ENCODE measurements at places on chromosomes 11 and 22.

- DNase-seq: no peak
Measured at GRCh38 chr22:27148055-27148454, 490.7 kb downstream of the MIAT start.

- no peak for DNase-seq
Measured at GRCh38 chr22:25154667-25154999, 45.0 kb upstream of the CRYBB3 start.

GRCh38 chr11:106827687-106828086, 190.6 kb downstream of the GUCY1A2 start:
- no peak for DNase-seq

DNA sequence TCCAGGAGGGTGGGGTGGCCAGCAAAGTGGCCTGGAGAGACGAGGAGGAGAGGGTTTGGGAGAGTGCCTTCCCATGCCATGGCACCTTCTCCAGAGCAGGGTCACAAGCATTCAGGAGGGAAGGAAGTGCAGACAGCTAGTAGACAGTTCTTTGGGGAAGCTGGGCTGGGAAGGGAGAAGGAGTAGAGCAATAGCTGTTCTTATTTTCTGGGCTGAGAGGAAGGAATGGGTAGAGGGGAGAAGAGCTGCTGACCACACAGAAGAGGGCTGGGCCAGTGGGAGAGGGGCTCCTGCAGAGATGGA, 14.8 kb upstream of the PICK1 start:
- no peak for DNase-seq

GRCh38 chr11:120217941-120218694, 7.3 kb downstream of the OAF start:
- DNase-seq: no peak

- no peak for DNase-seq
Measured at GRCh38 chr11:124751741-124752470, at the start of gene VSIG2. TSS of gene VSIG2 (minus strand) at chr11:124752255. CDS start at chr11:124752137, 118 bp downstream.

DNA sequence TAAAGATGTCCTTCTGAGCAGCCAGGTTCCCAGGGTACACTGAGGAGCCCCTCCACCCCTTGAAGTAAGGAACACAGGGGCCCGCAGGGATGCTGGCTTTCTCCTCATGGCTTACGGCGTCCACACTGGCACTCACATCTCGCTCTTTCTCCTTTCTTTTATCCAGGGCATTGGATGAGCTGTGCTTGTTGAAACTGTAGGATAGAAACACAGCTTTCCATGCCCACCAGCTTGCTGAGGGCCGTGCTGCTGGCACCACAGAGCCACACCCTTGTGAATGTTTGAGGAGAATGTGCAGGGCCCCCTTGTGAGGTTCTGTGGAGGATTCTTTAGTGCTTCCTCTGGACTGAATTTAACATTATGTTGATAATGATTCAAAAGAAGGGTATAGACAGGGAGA, 51.7 kb upstream of the B3GAT1 start:
- DNase-seq: no peak
